Esophagus muscularis mucosa (tissue), 4 donors: ENCODE measurements at places on chromosomes 5 and 9.

GRCh38 chr5:171162596-171162995 is 146.5 kb upstream of the TLX3 start:
- DNase-seq, result no peak

DNA sequence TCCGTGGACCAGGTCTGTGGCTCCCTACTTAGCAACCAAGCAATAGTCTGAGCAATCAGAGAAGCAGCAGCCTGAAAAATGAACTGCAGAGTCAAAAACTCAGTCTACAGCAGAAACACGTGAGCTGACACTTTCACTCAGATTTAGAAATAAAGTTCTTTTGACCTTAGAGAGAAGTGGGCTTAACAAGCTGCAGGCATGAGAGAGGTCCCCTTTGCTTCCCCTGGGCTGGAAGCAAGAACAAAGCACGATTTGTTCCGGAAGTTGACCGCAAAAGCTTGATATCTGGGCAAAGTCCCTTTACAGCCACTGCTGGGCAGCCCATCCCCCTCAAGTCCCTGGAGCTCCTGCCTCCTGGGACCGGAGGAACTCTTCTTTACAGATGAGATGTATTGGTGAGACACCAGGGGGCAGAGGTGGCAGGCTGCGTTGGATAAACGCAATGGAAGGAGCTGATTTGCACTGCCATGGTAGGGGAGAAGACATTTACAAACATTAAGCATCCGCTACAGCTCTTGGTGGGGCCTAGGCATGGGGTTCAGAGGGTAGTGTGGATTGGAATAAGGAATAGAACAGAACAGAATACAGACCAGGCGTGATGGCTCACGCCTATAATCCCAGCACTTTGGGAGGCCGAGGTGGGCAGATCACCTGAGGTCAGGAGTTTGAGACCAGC is 5.8 kb upstream of the SOWAHA start:
- DNase-seq, result no peak

GRCh38 chr5:157744051-157745011 is 819 bp downstream of the LSM11 start:
- DNase-seq, result no peak

GRCh38 chr9:110109333-110110092 is 98.4 kb downstream of the C9orf152 start:
- no peak for DNase-seq

DNA sequence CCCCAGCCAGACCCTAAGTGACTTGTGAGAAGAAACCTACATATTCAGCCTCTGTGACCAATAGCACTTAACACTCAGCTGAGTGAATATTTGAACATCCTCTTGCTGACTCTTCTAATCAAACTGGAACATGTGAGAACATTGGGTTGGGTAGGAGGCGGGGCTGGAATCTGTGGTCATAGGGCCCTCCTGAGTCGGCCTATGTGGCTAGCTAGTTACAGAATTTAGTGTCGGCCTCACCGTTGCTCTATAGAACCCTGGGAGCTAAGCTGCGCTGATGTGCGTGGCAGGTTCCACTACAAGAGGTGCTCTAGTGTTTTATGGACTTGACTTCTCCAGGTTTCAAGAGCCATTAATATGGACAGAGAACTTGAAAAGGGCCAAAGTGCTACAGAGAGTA is 138.8 kb downstream of the DROSHA start:
- DNase-seq, result no peak
